ENCODE measurements at places on chromosomes 6 and 20. TPM values are rescaled to one million over a fixed set of nuclear protein-coding genes. Genes with fewer than 3 reads are reported as not detected.

DNA sequence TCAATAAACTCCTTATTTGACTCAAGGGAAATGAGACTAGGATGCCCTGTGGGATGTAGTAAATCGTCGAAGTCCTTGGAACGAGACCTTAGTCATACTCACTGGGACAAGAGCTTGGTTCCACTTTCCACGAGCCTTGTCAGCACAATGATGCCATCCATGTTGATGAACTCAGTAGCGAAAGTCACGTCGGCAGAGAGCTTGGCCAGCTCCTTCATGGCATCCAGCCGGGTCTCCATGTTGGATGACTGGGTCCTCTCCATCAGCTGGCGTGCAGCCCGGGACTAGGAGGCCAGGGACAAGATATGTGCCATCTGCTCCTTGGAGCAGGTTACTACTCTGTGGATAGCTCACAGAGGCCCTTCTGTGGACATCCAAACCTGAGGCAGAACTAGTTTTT lies 17.5 kb downstream of the ELMO2 start:
- no peak for DNase-seq

- DNase-seq: no peak
Measured at GRCh38 chr6:96394727-96395126, 126.9 kb upstream of the UFL1 start.

DNA sequence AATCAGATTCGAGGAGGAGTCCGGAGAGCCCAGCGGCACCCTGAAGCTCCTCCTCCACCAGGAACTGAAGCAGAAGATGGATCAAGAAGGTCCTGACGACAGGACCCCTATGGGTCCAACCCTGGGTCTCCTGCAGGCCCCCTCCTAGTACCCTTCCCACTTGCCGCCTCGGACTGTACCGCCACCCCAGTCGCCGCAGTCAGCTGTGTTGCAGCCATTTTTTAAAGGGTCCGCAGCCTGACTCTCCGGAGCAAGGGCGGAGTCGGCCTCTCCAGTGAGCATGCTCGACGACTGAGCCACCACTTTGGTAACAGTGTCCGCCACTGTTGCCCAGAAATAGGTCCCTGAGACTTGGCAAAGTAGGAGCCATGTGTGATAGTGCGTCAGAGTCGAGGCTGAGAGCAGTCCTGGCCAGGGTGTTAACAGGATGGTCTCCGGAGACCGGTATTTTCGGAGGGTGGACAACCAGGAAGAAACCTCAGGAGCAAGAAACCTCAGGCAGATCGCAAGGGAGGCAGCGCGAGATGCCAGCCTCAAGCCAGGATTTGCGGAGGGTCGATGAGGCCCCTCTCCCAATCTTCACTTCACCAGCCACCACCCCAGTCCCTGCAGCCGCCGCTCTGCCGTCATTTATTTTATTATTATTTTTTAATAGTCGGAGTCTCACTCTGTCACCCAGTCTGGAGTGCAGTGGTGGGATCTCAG lies 294.6 kb upstream of the ZNF337 start:
- no peak for DNase-seq

DNA sequence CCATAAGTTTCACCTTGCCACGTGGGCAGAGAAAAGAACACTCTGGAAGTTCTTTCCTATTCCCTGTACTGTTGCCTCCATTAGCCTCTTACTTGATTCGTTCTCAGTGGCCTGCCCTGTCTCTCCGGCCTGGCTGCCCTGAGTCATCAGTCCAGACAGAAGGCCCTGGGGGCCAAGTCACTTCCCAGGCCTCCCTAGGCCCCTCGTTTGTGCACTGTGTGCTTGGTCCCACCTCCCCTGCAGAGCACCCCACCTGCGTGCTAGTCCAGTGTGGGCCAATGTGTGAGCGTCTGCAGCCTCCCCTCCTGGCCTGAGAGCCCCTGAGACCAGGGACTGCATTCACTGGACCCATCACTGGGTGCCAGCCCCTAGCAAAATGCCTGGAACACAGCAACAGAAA lies 191.2 kb upstream of the RREB1 start:
- no peak for DNase-seq

DNA sequence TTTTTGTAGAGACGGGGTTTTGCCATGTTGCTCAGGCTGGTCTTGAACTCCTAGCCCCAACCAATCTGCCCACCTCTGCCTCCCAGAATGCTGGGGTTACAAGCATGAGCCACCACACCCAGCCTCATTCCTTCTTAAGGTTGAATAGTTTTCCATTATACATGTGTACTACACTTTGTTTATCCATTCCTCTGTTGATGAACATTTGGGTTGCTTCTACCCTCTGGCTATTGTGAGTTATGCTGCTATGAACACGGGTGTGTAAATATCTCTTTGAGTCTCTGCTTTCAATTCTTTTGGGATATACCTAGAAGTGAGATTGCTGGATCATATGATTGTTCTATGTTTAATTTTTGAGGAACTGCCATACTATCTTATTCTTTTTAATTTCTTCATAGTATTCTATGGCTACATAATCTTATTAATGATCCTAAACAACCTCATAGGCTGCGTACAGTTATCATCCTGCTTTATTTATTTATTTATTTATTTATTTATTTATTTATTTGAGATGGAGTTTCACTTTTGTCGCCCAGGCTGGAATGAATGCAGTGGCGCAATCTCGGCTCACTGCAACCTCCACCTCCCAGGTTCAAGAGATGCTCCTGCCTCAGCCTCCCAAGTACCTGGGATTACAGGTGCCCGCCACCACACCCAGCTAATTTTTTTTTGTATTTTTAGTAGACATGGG lies 49.2 kb upstream of the TLDC2 start:
- DNase-seq: no peak

The KHDC1 gene
- 6.9 TPM for polyA plus RNA-seq

Data from left renal cortex interstitium (tissue), 4 donors.